Left colon (tissue), 2 donors: ENCODE measurements at places on chromosomes 12 and 14. TPM values are rescaled to one million over a fixed set of nuclear protein-coding genes. Genes with fewer than 3 reads are reported as not detected.

- no peak for DNase-seq
These were observed 9.1 kb upstream of the TDG start for GRCh38 chr12:103956509-103957027.

DNA sequence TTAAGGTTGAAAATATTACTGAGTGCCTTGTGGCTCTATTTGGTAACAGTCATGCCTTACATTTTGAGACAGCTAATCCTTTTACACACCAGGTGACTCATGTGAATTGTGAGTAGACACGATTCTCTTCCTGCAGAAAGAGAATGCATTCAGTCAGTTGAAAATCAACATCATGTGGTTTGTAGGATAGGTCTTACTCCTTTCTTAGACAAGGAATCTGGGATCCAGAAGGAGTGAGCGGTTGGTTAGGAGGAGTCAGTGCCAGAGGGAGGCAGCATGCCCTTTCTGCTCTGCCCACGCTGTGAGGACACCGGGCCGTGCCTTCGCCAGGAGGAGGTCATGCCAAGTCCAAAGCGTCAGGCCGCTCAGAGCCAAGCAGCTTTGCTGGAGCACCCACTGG, 47.6 kb downstream of the TRAF3 start:
- DNase-seq: no peak

GRCh38 chr14:70856851-70857495, 47.7 kb upstream of the MAP3K9 start:
- DNase-seq: no peak

The MORN3 gene
- total RNA-seq: not detected

DNA sequence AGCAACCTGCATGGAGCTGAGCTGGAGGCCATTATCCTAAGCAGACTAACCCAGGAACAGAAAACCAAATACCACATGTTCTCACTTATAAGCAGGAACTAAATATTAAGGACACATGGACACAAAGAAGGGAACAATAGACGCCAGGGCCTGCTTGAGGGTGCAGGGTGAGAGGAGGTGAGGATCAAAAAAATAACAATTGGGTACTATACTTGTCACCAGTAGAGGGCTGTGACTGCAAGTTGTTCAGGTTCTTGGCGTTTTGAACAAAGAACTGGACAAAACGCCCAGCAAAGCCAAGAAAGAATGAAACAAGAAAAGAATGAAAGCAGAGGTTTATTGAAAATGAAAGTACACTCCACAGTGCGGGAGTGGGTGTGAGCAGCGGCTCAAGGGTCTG, 208.5 kb upstream of the NEDD1 start:
- DNase-seq: no peak

GRCh38 chr12:126684703-126685102, 1582.3 kb upstream of the TMEM132C start:
- DNase-seq: no peak

GRCh38 chr14:91869556-91869955, 2.2 kb upstream of the TC2N start:
- no peak for DNase-seq

DNA sequence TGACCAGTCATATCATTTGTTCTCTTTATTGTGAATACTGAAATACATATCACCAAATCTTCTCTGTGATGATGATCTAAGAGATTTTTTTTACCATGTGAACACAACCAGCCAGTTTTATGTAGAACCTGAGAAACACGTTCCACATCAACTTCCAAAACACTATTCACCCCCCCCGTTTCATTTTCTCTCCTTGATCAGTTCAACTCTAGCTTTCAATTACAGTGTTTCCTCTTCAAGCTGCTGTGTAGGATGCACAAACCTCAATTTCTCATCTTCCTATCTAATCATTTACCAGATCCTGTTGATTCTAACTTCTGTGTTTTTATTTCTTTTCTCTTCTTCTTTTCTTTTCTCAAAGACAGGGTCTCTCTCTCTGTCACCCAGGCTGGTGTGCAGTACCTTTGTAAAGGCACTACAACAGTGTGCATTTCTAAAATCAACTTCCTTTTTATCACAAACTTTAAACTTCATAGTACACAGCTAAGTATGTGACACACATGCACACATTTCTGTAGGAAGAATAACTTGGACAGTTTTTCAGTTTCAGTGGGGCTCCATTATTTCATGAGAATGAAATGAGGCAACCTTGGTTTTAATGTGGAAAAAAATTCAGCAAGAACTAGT, 149.9 kb upstream of the FBXO33 start:
- DNase-seq: no peak

DNA sequence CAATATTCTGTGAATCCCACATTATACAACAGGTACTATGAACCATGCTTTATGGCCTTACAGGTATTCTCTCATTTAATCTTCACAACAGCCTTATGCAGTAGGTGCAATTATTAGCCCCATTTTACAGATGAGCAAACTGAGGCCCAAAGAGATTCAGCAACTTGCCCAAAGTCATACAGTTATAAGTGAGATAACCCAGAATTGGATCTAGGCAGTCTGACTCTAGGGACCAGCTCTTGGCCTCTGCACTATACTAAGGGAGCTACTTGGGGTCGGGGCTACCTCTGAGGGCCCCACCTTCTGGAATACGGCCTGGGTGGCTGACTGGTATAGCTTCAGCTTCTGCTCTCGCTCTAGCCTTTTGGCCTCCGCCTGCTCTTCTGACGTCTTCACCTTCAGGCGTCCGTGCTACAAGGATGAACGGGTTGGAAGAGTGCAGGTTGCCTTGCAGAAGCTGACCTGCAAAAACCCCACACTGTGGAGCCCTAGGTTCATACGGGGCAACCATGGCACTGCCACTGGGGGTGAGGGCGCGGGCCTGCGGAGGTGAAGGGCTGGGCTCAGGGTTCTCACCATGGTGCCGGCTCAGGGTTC, 762 bp downstream of the RABGGTA start:
- DNase-seq: no peak

- DNase-seq: peak; percentile 44
These were observed 62.8 kb downstream of the HRK start for GRCh38 chr12:116818341-116818856.

GRCh38 chr12:22808860-22809259, 183.9 kb downstream of the ETNK1 start:
- no peak for DNase-seq

GRCh38 chr12:2449586-2449985, 345.2 kb upstream of the FKBP4 start:
- no peak for DNase-seq

DNA sequence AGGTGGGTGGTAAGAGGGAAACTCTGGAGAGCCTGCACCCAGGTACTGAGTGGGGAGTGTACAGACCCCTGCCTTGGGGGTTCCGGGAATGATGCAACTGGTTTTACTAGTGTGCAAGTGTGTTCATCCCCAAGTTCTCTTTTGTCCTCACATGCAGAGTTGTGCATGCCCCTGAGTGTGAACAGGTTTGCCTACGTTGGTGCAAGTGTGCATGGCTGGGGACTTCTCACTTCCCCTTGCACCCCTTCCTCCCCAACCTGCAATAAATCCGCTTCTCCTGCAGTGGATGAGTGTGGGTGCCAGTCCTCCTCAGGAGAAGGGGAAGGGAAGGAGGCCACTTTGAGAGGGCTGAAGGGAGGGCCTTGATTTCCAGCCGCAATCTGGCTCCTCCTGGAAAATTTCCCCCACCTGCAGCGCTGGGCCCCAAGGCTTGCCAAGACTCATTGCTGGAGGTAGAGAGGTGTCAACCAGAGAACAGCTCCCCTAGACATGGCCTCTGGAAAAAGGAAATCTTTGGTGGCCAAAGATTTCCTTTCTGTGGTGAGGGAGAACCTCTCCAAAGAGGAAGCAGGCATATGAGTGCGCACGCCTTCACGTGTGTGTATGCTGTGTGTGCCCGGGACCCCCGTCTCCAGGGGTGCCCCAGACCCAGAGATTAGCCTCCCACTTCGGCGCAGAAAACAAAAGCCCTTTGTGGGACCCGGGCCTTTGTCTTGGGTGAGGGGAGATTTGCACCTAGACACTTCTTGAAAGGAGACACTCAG, 5.5 kb downstream of the AQP2 start:
- no peak for DNase-seq

The GNB3 gene
- total RNA-seq: 1.5 TPM
